ENCODE measurements at places on chromosomes 13 and 19.

DNA sequence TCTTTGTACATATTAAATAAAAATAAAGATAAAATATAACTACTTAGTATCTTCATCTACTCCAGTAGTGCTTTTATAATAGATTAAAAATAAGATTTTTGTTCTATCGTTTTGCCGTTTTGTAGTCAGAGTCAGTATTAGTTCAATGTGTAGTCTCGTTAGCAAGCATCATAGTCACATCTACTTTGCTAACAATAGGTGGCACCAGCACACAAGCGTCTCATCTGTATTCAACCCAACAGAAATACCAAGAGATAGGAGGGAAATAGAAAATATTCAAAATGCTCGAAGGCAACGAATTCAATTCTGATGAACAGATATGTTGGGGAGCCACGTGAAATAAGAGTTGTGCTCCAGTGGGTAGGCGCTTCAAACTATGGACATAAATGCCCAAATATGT lies 21.4 kb upstream of the MICU2 start:
- DNase-seq, result no peak

DNA sequence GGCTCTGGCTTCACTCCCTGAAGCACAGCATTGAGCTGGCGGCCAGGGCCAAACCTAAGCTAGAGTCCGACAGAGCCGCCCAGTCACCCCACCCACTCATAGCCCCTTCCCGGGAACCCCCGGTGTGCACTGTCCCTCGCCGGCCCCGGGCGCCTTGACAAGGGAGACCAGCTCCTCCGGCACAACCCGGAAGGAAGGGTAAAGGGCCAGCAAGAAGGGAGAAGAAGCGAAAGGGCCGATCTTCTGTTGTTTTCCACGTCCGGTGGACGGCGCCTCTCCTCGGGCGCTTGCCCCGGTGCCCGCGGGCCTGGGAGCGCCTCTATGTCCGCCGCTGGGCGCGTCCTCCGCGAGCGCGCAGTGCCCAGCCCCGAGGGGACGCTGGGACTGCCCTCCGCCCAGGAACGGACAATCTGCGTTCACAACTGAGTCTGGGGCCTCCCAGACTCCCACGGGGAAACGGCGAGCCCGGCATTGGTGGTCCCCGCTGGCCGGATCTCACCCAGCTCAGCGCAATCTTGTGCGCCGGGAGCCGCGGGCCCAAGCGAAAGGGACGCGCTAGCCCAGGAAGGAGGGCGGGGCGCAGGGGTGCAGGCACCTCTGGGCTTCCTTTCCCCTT lies 172.5 kb upstream of the MIR17HG start:
- DNase-seq, result no peak

- DNase-seq, result no peak
Observed at GRCh38 chr13:44031555-44031954, 151.9 kb downstream of the LACC1 start.

DNA sequence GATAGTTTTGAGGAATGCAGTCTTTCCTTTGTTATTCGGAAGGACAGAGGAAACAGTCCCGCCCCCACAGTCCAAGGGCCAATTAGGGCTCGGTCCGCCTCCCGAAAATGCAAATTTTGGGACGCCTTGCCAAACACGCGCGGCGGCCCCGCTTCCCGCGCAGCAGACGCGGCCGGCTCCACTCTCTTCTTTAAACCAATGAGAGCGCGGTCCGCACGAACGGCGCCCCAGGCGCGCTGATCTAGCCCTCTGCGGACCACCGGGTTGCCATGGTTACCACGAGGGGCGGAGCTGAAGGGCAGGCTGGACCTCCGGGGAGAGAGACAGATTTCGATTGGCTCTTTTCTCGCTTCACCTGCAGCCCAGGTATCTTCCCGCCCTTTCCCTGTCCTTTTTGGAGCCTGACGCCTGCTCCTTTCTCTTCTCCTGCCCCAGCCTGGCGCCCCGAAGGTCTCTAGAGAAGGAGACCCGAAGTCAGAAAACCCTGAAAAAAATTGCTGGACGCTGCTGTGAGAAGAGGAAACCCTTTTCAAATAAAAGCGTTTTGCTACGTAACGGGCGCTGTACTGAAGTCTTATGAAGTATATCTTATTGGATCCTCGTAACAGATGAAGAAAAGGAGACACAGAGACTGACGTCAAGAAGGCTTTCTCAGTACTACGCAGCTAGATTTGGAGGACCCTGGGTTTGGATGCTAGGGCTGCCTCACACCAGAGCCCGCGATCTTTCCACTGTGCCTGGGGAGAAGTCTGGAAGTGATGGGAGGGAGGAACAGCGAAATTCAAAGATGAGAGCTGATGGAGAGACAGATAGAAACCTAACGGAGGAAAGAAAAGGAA lies 2.0 kb downstream of the PTH2 start:
- no peak for DNase-seq
